NCI-H187 treated with DMSO at 0.1 percent for 48 hours (cell line): ENCODE measurements at places on chromosomes 4 and X.

- DNase-seq, result no peak
These were observed 53.9 kb downstream of the FAT1 start for GRCh38 chr4:186669735-186670134.

GRCh38 chr4:122099896-122100295 lies 52.2 kb upstream of the BLTP1 start:
- no peak for DNase-seq

- DNase-seq, result no peak
These were observed 9.4 kb downstream of the KLF3 start for GRCh38 chr4:38673130-38673978.

DNA sequence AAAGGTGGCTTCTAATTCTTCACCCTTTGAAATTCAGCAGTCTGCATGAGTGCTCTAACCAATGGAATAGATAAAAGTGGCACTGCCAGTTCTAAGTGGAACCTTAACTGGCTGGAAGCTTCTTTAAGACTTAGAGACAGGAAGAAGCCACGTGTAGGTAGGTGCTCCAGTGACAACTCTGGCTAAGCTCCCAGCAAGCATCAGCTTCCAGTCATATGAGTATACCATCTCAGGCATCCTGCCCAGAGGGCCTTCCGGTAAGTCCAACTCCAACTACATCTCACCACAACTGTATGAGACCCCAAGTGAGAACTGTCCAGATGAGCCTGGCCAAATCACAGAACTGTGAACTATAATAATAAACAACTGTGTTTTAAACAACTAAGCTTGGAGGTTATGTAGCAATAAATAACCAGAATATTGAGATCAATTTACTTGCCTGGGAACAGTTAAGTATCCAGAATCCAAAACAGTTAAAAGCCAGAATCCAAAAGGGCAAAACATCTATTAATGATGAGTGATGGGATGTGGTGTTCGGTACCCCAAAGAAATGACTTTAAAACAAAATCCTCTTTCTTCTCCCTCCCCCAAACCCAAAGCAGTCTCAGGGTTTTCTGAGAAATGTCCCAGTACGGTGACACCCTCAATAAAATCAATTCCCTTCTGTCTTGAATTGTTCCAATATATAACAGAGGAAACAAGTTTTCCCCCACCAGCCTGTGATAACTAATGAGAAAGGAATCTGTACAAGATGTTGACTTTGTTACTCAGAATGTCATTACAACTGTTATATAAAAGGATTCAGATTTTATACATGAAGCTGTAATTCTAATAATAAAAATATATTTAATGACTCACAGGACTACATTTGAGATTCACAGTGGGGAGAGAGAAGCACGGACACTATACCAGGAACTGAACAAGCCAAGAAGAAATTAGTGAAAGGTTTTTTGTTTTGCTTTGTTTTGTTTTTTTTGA lies 4.2 kb downstream of the TSPAN5 start:
- no peak for DNase-seq

GRCh38 chr4:182856862-182857261 lies 60.3 kb downstream of the DCTD start:
- DNase-seq, result no peak

- DNase-seq, result no peak
These were observed 126.7 kb upstream of the AMOT start for GRCh38 chrX:112967341-112967740.

DNA sequence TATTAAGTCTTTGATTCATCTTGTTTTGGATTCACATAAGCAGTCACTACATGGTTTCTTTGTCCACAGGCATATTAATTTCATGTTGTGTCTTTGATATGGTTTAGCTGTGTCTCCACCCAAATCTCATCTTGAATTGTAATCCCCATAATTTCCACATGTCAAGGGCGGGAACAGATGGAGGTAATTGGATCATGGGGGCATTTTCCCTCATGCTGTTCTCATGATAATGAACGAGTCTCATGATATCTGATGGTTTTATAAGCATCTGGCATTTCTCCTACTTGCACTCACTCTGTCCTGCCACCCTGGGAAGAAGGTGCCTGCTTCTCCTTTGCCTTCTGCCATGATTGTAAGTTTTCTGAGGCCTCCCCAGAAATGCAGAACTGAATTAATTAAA lies 1811.2 kb upstream of the PCDH10 start:
- DNase-seq, result no peak

DNA sequence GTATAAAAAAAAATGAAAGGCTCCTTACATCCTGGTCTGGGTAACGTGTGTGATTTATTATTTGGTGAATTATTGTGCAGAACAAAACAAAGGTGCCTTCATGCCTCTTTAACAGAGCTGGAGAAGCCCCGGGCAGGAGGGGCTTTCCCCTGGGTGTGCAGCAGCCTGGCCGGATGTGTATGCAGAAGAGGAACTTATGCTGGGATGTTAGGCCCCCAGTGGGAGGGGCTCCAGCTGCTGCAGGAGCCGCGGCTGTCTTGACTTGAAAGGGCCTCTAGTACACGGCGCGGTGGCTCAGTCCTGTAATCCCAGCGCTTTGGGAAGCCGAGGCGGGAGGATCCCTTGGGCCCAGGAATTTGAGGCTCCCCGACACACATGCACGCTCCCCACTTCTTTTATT lies 16.0 kb downstream of the CCNQ start:
- DNase-seq, result no peak
